HTR-8/SVneo (cell line): ENCODE measurements at places on chromosomes 11 and 22.

GRCh38 chr11:18171377-18172000 is 1.1 kb upstream of the MRGPRX4 start:
- DNase-seq, result peak; percentile 27

- no peak for DNase-seq
These were observed 109.9 kb upstream of the TBCEL start for GRCh38 chr11:120914021-120914420.

DNA sequence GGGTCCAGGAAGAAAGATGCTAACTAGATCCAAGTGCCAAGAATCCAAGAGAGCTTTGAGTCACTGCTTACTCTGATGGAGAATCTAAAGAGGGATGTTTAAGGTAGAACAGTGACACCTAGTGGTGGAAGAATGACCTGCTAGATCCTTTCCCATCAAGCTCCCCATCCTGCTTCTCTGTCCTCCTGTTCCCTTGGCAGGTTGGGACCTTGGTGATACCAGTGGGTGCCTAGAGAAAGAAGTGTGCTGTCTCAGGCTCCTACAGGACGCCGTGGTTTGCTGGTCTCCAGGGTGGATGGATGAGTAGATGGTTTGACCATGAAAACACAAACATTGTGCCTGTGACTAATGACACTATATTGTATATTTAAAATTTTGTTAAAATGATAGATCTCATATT is 383.7 kb downstream of the TMEM135 start:
- DNase-seq, result peak; percentile 66

GRCh38 chr11:61028135-61028729 is 56.8 kb downstream of the CD6 start:
- DNase-seq, result no peak

GRCh38 chr11:103528596-103528995 is 419.4 kb downstream of the DYNC2H1 start:
- no peak for DNase-seq

DNA sequence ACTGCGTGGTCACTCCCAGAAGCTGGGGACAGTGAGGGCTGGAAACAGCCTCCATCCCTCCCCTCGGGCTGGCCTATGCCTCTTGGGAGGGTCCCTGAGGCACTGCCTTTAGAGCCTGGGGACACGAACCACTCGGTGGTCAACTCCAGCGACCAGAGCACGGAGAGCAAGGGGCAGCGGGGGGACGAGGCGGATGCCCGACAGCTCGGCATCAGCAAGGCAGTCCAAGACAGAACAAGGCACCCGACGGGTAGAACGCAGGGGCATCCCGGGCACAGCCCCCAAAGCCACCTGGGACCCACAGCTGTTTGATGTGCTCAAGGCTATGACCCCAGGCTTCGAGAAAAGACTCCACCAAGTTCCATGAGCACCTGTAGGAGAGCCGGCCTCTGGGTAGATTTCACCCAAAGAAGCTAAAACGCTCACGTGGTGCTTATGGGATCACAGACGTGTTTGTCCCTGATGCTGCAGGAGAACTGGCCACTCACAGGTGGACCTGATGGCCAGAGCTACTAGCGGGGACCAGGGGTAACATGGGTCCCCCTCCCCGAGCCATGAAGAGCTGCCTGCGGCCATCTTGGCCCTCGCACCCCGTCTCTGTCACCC is 510 bp upstream of the LSP1 start:
- no peak for DNase-seq

- no peak for DNase-seq
These were observed 18.9 kb upstream of the VWA5A start for GRCh38 chr11:124096364-124096763.

DNA sequence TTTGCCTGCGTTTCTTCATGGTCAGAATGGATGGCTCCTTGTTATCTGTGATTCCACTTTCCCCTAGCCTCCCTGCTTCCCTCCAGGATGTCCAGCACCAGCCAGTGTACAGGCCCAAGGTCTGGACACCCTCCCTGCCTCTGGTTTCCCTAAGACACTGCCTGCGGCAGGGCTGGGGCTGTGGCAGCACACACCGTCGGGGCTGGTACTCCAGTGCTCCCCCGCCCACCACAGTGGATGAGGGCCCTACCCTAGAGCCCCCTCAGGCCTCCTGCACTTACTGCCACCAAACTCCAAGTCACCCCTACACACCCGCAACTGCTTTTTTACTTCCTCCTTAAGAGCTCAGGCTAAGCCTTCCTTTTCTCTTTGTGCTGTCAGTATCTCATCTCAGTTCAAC is 28.9 kb downstream of the ZNF214 start:
- DNase-seq, result no peak

GRCh38 chr11:82355313-82355823 is 378.3 kb downstream of the FAM181B start:
- no peak for DNase-seq

- DNase-seq, result no peak
These were observed 8.3 kb downstream of the CTSF start for GRCh38 chr11:66559866-66560676.

DNA sequence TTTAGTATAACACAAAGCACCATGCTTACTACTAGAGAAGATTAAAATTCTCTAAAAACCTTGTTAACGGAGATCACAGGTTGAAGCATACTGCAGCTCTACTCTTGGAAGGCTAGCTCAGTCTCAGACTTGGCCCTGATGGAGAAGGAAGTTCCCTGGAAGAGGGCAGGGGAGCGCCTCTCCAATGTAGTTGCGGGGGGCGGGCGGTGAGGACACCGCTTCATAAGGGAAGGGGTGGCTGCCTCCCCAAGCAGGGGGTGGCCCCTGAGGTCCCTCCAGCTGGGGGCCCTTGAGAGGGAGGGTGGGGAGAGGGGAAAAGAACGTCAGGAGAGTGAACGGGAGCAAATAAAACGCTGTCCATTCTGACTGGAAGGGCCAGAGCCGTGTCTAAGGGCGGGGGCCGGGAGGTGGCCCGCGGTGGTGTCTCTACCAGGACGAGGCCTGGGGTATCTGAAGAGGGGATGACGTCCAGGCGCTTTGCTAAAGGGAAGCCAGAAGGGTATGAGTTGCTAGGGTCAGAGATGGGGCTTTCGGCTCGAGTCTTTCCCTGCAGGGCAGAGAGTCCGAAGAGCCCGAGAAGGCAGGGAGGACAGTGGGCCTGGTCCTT is 553 bp upstream of the USP47 start:
- DNase-seq, result peak; percentile 29

DNA sequence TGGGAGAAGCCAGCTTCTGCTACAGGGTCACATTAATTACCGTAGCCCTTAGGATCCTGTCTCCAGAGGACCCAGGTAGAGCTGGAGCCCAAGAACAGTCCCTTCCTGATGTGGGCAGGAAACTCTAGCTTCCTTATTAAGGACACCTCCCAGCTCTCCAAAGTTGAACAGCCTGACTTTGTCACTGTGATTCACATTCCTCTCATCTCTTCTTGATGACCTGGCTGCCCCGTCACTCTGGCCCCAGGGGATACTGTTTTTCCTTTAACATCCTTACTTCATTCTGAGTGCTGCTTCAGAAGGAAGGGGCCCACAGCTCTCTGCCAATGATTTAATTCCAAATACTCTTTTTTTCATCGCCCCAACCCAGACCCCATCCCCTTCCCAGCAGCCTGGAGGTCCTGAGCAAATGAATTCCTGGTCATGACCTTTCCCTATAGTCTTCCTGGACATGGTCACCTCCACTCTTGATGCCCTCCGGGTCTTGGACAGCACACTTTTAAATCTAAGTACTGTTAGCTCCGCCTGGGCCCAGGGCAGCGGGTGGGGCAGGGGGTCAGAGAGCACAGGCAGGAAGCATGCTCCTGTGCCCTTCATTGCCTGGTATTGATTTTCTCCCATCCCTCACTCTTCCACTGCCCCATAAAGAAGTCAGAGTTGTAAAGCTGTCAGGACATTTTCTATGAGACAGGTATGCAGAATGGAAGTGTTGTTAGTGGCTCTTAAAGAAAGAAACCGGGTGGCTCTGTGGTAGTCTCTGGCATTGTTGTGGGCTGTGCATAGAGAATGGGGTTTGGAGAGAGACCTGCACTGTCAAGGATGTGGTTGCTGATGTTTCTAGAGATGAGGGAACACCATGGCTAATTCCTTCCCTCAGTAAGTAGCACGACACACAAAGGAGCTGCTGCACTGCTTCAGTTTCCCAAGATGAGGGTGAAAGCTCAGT is 22.3 kb upstream of the SPON1 start:
- peak; percentile 41 for DNase-seq

DNA sequence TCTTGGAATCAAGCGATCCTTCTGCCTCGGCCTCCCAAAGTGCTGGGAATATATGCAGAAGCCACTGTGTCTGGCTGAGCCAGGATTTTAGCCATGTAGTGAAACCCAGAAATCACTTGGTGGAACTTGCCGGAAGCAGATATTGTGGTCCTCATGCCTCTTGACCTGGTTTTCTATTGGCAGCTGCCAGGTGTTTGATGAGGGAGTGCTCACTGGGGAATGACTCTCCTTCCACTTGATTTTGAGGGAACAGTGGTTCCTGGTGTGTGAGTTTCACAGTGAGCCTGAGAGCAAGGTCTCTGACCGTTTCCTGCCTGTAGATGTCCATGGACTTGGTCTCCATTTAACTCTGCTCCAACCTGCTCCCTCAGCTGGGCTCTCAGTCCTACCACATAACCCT is 34.7 kb upstream of the ELF5 start:
- DNase-seq, result no peak

DNA sequence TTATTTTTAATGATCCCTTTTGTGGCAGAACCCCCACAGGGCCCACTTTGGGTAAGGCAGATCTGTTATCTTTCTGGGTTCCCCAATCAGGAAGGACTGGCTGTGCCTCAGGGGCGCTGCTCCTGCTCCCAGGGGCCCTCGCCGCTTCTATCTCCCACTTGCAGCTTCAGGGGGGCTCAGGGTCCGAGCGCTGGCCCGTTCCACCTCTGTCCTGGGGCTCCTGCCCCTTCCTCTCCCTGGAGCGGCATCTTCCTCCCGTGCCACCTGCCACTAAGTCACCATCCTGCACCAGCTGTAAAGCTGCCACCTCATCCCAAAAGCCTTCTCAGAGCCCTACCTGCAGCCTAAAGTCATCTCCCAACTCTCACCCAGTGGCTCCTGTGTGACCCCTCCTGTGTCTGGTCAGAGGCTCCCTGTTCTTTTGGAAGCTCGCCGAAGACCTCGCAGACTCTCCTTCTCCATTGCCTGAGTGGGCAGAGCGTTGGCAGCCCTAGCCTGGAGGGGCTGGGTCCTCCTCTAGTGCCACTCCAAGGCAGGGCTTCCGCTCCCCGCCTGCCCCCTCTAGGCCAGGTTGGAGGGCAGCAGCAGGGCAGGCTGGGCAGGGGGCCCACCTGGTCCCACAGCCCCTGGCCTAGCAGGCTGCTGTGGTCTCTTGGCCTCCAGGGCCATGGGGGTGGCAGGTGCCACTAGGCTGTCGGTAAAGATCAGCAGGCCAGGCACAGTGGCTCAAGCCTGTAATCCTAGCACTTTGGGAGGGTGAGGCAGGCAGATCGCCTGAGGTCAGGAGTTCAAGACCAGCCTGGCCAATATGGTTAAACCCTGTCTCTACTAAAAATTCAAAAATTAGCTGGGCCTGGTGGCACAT is 106.7 kb downstream of the MORC2 start:
- no peak for DNase-seq

DNA sequence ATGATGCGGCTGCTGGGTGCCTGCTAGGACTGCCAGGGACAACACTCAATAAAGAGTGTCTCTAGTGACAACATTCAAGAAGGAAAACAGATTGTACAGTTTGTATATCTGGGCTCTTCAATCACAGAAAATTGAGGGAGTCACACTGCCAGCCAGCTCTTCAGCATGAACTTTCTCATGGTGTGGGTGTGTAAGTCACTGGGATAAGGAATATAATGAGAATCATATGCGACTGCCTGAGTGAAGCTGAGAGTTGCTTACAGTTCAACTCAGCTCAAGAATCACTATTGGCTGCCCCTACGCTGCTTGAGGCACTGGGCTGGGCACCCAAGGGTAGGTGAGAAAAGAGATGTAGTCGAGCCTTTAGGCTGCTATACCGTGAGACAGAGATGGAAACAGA is 328.1 kb upstream of the PITPNB start:
- DNase-seq, result no peak
